Calu3 (cell line): ENCODE measurements at places on chromosomes 5 and 9. TPM values are rescaled to one million over a fixed set of nuclear protein-coding genes. Genes with fewer than 3 reads are reported as not detected.

The CCL27 gene
- not detected in 2 replicates for total RNA-seq

DNA sequence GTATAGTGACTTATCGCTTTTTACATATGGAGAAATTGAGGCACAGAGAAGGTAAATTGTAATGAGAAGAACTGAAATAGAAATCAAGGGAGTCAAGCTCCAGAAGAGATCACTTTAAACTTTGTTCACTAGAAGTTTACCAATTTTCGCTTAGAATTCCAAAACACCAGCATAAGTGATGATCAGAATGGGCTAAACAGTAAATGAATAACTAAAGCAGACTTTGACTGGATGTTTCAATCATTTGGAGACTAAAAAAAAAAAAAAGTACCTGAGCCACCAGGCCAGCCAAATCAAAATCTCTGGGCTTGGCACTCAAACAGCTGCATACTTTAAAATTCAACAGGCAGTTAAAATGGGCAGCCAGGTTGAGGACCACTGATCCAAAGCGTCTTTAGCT, 38.2 kb upstream of the FYB1 start:
- DNase-seq: peak; percentile 15

- DNase-seq: no peak
Observed at GRCh38 chr5:14595189-14595588, 13.6 kb downstream of the OTULINL start.

DNA sequence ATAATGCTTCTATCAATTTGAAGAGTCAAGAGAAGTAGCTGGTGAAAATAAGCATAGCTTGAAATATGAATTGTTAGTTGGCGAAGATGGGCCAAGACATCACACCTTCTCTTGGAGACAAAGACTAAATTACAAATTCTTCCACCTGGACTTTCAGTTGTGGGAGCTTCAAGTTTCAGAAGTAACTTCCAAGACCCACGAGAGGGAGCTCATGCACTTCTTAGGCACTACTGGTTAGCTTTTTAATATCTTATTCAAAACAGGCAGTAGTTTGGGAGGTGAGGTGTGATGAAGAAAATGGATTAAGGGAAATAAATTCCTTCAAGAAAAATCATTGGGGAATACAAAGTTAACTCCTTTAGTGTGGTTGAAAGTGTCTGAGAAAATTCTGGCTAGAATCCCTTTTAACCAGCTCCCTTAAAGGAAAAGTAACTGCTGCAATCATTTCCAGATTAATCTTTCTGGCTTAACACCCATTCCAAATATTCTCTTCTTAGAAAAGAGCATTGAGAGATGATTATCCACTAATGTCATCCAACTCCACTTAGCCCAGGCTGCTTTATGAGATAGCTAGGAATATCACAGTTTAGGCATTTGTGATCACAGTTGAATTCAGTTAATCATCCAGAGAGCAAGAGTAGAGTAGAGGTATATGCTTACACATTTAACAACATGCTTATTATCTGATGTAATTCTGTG, 139.5 kb upstream of the DMRTA1 start:
- peak; percentile 55 for DNase-seq

- DNase-seq: no peak
Observed at GRCh38 chr9:122091682-122092592, 1.2 kb downstream of the TTLL11 start.

The LECT2 gene
- not detected in 2 replicates for total RNA-seq

DNA sequence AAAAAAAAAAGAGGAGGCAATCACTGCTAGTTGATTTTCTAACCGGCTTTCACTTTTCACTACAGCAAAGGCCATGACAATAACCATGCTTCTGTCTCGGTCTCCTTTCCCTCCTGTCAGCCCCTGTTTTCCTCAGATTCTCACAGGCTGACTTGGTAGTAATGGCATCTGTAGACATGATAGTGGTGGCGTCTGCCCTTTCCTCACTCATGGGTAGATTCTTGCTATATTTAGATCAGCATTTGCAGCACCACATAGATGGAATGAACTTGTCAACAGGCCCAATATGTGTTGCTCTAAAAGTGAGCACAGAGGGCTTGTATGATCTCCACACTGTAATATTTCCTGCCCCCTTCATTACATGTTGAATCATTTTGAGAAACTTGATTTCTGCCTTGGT, 120.3 kb upstream of the FTMT start:
- no peak for DNase-seq

DNA sequence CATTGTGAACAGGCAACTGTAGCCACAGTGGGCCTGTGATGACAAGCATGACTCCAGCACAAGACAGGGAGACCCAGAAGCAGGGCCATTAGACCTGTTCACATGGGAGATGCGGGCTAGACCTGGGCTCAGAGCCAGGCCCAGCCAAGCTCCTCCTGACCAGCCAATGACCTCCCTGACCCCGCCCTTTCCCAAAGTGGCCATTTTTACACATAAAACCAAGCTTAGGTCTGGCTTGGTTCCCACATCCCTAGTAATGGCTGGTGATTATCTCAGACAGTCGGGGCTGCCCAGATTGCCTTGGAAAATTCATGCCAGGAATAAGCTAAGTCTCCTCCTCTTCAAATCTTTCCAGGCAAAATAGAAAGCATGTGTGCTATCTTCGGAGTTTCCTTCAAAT, 94.1 kb downstream of the FRMD3 start:
- no peak for DNase-seq

- DNase-seq: no peak
Observed at GRCh38 chr5:111945535-111945934, 188.5 kb upstream of the NREP start.

The FBXO10 gene
- total RNA-seq: 0.94 and 1.1 TPM in 2 replicates
